ENCODE measurements at places on chromosomes 4 and X. TPM values are rescaled to one million over a fixed set of nuclear protein-coding genes. Genes with fewer than 3 reads are reported as not detected.

- DNase-seq: no peak
These were observed 77.5 kb downstream of the RLIM start for GRCh38 chrX:74536832-74537371.

DNA sequence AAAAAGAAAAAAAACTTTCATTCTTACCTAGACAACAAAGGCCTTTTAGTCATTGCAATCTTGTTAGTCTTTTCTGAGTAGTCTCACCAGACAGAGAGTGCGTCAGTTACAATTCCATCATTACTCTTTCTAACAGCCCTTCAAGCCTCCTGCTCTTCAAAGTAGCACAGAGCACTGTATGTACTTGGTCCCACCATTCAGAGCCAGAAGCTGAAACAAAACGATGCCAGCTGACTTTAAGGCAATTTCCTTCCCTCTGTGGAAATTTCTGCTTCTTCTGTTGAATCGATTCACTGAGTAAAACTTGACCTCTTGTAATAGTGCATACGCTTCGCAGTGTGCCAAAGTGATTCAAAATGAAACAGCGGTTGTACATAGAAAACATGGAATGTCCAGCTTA is 57.7 kb upstream of the TENM3 start:
- no peak for DNase-seq

GRCh38 chrX:132034648-132035047 is 11.5 kb downstream of the STK26 start:
- no peak for DNase-seq

DNA sequence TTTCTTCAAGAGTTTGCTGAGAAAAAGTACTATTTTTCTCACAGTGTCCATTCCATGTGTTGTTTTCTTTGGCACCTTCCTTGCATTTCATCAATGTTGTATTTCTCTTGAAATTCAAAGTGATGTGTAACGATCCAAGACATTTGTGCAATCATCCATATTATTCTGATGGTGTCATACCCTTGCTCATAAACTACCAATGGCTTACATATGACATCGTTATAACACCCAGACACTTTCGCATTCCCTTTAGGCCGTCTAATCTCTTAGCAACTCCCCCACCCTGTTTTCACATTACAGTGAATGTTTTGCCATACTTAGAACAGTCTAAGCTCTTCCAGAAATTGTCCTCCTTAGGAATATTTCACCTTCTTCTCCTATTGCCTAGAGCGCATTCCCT is 1779.0 kb downstream of the PCDH7 start:
- DNase-seq: no peak

- DNase-seq: no peak
These were observed 33.3 kb upstream of the SLC2A9 start for GRCh38 chr4:10054571-10055041.

DNA sequence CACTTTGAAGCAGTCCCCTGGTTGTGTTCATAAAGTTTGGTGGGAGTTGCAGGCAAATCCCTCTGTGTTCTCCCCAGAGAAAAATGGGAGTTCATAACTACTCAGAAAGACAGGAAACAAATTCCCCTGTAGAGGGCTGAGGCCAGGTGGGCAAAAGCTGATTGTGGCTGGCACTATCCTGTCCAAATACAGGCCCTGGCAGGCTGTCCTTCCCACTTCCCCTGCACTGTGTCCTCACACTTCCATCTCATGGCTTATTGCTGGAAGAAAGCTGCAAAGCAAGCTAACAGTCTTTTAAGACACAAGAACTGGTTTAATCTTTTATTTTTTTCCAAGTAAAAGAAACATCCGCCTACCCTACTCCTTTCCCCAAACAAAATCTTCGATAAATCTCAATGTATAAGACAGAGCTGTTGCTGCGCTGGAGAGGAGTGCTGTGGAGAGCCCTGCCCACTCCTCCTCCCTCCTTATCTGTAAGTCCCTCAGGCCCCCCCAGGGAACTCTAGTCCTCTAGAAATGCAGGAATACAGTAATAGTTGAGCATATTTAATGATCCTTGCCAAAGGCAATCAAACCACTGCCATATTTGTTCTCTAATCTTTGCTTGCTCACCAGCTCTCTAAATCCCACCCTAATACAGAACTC is 14.0 kb downstream of the TAPT1 start:
- no peak for DNase-seq

GRCh38 chr4:170887396-170887795 is 797.6 kb upstream of the AADAT start:
- no peak for DNase-seq

DNA sequence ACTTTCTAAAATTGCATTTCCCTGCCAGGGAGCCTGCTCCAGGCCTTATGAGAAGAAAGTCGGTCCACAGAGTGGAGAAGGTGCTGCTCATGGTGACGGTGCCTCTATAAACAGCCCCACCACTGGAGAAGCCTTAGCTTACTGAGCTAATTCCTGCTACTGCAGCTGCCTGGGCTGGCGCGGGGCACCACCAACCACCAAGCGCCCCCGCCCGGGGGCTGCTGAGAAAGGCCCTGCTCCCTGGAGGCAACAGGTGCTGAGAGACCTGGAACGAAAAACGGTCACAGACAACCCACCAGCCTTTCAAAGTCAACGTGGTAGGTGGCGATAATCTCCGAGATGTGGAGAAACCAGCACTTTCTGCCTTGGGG is 2.9 kb downstream of the HCFC1 start:
- DNase-seq: peak; percentile 54

GRCh38 chr4:163701916-163702315 is 207.4 kb downstream of the TMA16 start:
- DNase-seq: no peak

DNA sequence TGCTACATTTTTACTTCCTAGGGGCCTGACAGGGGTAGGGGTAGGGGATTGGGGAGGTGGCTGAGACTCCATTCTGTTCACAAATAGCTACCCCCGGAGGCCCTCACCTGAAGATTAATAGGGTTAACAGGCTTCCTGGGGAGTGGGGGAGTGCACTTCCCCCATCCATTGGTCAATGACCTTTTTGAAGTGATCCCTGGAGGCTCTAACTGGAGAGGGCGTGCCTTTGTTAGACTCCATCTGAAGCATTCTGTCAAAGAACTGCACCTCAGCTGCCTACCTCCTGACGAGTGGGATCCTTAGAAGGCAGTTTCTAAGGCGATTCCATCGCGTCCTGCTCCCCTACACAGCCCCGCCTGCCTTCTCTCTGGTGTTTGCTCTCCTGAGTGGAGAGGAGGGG is 10.0 kb upstream of the MTM1 start:
- no peak for DNase-seq

GRCh38 chr4:23091711-23092110 is 399.0 kb downstream of the GBA3 start:
- no peak for DNase-seq

DNA sequence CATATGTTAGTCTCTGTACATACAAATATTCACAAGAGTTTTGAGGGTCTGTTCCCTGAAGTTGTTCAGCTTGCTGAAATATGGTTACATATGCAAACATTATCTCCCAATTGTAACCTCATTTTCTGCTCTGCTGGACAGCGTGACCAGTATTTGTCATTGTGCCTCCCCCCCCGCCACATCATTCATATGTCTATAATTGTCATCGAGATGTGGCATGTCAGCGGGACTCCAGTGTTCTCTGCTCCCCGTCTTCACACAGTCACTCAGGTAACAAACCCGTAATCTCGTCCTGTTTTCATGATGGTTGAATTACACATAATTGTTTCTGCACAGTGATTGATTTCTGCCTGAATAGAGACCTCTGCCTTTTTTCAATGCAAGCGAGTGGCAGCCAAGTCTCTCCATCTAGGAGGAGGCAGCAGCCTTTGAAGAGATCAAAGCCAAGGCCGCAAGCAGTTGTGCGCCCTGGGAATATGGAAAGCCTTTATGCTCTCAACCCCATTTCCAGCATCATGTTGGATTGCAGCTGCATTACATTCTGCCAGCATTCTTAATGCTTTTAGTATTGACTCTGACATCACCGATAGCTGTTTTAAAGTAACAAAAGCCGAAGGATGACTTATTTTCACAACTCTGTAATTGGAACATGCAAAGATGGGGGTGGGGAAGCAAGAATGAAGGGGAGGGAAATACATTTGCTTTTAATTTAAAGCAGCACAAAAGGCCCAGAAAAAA is 27.4 kb downstream of the LEF1 start:
- DNase-seq: peak; percentile 48

DNA sequence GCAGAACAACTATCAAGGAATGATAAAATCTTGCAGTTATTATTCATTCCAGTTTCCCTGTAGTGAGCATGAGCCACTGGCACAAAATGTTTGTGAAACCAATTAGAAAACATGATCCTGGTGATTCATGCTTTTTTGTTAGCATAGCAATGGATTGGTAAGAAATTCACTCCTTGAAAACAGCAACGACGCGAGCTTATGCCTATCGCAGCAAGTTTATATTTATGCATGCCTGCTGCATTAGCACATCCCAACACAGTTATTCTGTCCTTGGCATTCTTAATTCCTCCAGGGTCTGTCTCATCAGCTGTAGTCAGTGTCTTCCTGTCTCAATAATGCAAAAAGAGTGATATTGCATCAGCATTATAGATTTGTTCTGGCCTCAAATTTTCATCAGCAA is 975.9 kb downstream of the STIM2 start:
- DNase-seq: no peak

DNA sequence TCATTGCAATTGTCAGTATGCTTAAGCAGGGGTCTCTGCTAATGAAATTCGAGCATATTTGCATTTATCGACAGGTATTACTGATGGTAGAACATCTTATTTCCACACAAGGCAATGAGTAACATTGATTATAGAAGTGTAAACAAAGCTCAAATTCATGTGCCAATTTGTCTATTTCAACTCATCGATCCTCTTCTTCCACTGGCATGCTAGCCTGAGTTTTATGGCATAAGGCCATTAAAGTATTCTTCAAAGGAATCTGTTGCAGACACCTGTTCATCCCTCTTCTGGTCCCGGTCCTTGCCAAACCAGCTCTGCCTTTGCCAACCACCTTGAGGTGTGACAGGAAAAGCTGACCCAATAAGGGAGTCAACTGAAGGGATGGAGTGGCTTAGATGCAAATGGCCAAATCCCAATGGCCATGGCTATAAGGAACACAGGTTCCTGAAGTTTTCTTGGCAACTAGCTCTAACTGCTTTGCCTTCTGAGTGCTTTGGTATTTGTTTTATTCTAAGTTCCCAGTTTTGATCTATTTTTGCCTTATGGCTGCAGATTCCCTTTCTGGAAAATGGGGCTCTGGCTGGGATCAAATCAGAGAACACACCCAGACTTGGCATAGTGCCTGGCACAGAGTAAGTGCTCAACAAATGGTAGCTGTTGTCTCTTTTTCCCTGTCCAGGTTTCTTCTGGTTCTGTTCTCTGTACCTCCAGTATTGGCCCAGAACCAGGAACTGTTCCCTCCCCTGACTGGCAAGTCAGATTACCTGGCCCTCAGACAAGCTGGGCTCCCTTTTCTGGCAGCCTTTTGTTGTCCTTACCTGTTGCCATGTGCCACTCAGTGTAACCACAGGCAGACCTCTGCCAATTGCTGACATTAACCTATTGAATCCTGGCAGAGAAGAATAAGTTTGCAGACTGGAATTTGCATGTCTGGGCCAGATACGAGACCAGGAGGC is 63.1 kb downstream of the RTL9 start:
- no peak for DNase-seq

GRCh38 chr4:112901962-112902411 is 147.5 kb upstream of the ANK2 start:
- DNase-seq: no peak

- DNase-seq: peak; percentile 71
These were observed 85.4 kb upstream of the GBA3 start for GRCh38 chr4:22607382-22607781.

- peak; percentile 58 for DNase-seq
These were observed 712 bp downstream of the STX18 start for GRCh38 chr4:4541040-4541631.

- peak; percentile 83 for DNase-seq
These were observed at the start of gene SYN1 for GRCh38 chrX:47619486-47620302. TSS of gene SYN1 (minus strand) at chrX:47619857. CDS start at chrX:47619728, 129 bp downstream.

GRCh38 chr4:103907414-103907813 is 187.6 kb upstream of the TACR3 start:
- DNase-seq: no peak

GRCh38 chr4:188495169-188495568 is 355.9 kb downstream of the TRIML1 start:
- DNase-seq: no peak

DNA sequence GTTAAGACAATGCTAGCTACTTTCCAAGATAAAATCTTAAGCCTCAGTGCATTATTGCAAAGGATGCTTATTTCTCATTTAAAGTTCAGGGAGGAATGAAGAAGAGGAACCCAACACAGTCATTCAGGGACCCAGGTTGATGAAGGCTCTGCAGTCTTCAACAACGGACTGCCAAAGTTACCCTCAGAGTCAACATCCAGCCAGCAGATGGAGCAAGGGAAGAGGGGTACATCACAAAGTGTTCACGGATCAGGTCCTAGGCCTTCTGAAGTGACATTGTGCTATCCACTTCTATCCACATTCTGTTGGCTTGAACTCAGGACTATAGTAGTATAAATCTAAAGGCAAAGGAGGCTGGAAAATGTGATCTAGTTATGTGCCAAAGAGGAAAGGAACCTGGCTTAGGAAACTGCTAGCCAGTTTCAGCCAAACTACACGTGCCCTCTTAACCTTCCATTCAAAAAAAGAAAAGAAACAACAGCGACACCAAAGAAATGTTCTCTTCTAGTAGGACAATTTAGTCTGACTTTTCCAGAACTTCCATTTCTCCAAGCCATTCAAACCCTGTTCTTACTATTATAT is 28.8 kb downstream of the NKX6-1 start:
- peak; percentile 28 for DNase-seq

DNA sequence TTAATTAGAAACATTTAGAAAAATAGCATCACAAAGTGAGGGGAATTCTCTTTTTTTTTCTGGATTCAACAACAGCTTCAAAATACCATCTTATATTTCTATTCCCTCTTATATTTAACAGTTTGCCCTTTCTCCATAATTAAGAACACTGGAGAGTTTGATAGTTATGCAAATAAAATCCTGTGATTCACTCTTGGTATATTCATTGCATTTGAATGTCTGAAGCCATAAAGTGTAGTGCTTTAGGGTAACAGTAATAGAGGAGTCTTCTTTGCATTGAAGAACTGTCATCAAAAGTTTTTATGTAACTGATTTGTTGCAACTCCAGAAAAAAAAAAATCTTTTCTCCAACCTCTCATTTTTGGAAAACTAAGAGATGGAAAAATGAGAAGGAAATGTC is 352.0 kb upstream of the GALNTL6 start:
- DNase-seq: no peak

The PCDH11X gene
- not detected for total RNA-seq

The ZXDA gene
- 2.8 TPM for total RNA-seq

The CDKL2 gene
- total RNA-seq: 0.45 TPM

The YY2 gene
- total RNA-seq: 2.1 TPM

The AADAT gene
- not detected for total RNA-seq

The POU4F2 gene
- total RNA-seq: not detected

The FAM47B gene
- not detected for total RNA-seq
